ENCODE measurements at places on chromosomes 5 and 9. TPM values are rescaled to one million over a fixed set of nuclear protein-coding genes. Genes with fewer than 3 reads are reported as not detected.

The CENPP gene
- 2.2 TPM for total RNA-seq

The PRRC1 gene
- total RNA-seq: 10.2 TPM

- no peak for DNase-seq
Measured at GRCh38 chr9:32345243-32345642, 39.2 kb upstream of the ACO1 start.

GRCh38 chr9:95771556-95772246 is 103.8 kb upstream of the ERCC6L2 start:
- peak; percentile 59 for DNase-seq

The APBB3 gene
- total RNA-seq: 27.4 TPM

The PLPPR1 gene
- total RNA-seq: not detected

DNA sequence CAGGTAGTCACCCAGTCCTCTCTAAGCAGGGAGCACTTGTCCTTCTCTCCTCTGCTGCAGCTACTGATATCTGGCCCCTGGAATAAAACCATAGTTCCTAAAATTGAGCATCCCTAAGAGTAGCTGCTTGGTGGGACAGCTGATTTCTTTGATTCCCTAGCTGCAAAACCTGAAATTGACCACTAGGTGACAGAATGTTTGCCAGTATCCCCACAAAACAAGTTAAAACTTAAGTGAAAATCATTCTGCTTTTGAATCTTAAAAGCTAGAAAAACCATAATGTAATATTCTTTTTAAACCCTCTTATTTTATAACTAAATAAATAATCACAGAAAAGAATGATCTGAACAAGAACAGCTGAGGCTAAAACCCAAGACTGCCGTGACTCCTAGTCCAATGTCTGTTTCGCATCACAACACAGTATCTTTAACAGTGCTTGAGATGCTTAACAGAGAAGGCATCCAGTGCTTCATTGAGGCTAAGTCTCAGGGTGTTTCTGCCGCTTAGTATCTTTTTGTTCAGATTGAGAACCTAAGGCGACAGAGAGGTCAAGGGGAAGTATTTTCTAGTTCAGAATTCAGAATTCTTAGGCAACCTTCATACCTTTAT is 24.4 kb upstream of the TAL2 start:
- DNase-seq: no peak

The APBA1 gene
- 3.0 TPM for total RNA-seq

GRCh38 chr5:140220032-140220697 is 45.2 kb downstream of the CYSTM1 start:
- DNase-seq: peak; percentile 28

The C5orf58 gene
- total RNA-seq: not detected

DNA sequence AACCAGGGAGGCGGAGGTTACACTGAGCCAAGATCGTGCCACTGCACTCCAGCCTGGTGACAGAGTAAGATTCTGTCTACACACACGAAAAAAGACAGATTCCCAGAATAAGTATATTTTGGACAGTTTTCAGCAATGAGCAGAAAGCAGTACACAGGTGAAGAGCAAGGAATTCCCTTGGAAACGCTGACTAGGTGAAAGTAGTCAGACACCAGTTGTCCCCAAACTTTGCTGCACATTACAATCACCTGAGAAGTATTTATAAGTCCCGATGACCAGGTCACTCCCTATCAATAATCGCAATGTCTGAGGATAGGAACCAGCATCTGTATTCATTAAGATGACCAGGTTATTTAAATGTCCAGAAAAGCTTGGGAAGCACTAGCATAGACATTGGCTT is 78.3 kb downstream of the CPLANE1 start:
- DNase-seq: no peak

DNA sequence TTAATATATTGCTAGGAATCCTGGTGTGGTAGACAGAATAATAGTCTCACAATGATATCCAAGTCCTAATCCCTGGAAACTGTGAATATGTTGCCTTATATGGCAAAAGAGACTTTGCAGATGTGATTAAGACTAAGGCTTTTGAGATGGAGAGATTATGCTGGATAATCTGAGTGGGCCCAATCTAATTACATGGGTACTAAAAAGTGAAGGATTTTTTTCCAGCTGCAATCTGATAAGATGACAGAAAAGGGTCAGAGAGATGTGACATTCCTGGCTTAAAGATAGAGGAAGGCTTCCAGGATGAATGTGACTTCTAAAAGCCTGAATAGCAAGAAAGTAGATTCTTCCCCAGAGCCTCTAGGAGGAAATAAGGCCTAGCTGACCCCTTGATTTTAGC is 80.7 kb upstream of the MPDZ start:
- DNase-seq: no peak

The SLC25A46 gene
- 45.7 TPM for total RNA-seq

- DNase-seq: no peak
Measured at GRCh38 chr5:121199216-121199999, 652.3 kb upstream of the FTMT start.

DNA sequence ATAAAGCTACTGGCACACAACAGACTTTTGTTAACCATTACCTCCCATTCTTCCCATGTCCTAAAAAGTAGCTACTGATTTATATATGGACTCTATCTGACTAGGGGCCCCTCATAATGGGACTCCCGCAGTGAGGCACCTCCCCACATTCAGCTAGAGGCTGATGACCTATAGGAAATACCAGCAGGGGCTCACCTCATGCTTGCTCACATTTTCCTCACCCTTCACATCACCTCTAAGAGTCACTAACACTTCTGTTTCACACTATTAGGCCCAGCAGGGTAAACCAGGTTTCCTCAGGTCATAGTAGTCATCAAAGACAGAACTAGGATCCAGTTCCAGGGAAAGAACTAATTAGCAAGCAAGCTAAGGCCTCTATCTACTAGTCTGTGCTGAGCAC is 60.7 kb downstream of the PRELID2 start:
- no peak for DNase-seq
